Non-pigmented ciliary epithelial cell (primary cell): ENCODE measurements at places on chromosomes 4 and X.

DNA sequence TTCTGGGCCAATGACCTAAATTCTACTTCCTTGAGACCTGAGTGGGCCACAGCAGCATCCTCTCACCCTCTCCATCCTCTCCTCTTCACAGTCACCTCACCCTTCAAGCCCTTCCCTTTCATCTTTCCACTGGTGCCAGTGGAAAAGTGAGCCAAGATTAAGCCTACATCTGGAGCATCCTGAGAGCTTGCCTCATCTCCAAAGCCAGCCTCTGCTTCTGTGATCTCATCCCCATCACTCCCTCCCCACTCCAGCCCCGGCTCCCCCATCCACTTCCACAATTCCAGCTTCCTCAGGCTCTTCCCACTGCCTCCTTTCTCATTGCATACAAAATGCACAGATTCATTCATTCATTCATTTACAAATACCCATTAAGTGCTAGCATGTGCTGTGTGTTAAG is 10.1 kb upstream of the RASL11B start:
- DNase-seq, result no peak

DNA sequence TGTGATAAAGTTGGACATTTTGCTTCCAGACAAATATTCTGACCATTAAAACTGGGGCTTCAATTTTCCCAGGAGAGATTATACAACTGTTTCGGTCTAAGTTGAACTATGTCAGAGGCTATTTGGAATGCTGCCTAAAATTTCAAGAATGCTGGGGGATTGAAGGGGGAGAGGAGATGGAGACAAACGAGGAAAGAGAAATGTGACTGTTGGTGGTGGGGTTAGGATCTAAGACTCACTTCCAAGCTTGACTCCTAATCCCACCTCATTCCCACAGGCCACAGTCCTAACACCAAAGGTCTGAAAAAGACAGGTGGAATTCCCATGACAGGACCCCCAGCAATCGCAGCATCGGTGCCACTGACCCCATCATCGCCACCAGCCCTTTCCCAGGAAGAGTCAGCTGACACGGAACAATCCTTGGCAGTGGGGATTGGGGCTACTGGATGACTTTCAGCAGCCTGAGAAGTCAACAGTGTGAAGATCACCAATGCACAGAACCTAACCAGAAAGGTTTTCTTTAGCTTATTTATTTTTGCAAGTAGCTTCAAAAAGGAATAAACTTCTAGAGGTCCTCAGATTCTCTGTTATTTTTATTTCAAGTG is 74.0 kb upstream of the PRSS48 start:
- DNase-seq, result no peak

DNA sequence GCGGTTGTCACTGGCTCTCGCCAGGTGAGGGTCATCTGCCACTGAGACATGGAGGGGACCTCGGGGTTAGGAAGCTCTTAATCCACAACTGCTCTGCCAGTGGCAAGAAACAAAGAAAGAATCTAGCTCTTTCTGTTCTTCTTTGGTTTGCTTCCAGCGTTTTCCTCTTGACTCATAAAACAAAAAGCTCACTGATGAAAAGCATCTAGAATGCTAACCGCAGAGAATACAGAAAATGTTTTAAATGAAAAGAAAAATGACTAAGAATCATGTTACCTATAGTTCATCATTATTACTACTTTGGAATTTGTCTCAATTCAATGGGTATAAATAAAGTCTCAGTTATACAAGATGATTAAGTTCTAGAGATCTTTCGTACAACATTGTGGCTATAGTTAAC is 274.8 kb upstream of the TENM3 start:
- DNase-seq, result peak; percentile 27

DNA sequence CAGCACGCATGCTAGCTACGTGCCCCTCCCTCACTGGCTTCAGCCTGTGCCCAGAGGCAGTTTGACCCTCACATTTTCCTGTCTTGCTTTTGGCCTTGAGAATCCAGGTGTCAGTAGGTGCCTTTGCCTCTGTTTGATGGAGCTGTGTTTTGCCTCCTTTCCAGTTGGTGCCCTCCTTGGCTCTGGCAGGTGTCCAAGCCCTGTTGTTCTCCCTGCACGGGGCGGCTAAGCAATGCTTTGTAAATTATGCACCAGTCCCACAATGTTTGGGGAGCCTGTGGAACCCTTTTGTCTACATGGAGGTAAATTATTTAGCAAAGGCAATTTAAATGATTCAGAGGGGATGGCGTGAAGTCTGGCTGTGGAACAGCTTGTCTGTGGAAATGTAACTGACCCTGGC is 202.9 kb upstream of the BOD1L1 start:
- no peak for DNase-seq

DNA sequence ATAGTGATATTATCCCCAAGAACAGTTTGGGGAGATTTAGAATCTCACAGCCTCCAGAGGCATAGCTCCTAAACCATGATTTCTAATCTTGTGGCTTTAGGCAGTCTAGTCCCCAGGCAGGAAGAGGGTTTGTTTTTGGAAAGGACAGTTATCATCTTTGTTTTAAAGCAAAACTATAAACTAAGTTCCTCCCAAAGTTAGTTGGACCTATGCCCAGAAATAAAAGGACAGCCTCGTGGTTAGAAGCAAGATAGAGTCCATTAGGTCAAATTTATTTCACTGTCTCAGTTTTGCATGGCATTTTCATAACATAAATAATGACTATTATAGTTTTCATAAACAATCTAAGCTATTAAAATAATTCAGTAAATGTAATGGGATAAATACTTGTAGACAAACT is 120.5 kb downstream of the MAGEC2 start:
- no peak for DNase-seq

DNA sequence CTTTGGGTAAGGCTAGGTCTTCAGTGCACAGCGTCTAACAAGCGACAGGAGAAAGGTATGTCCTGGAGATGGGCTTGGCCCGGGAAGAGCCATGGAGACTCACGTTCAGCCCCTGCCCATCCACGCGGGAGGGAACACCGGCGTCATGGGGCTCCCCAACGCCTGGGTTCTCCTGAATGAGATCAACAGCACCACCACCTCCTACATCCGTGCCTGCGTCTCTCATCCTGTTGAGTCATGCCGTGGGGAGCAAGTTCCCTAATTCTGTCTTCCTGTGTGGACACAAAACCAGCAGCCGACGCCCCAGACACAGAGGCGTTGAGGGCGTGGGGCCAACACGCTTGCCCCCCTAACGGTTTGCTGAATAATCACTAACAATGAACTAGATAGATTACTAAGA is 20.1 kb upstream of the IL3RA start:
- no peak for DNase-seq

DNA sequence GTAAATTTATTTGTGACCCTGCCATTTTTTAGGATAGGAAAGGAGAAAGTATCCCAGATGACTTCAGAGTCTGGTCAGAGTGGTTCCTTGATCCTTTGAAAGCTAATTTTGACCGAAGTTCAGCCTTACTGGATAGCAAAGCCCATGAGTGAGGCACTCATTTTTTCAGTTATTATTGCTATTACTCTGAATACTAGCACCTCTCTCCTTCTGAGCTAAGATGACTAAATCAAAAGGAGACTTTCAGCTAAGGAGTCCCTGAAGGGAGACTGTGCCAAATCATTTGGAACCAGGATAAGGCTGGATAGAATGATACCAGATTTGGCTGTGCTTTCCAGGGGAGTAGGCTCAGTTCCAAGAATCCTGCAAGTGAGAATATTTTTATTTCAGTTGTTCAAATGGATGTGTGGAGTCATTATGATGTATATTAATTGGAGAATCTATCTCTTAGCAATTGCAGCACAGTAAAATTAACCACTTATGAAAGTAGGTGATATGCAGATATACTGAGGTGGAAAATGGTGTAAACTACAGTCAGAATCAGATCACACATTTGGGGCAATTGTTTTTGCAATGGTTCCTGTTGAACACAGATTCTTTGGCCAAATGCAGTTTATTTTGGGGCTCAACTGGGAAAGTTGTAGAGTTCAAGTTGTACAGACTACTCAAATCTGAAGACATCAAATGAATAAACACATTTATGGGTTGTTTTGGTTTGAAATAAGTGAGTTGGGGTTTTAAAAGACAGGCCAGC is 1.2 kb downstream of the P2RY10 start:
- DNase-seq, result no peak

DNA sequence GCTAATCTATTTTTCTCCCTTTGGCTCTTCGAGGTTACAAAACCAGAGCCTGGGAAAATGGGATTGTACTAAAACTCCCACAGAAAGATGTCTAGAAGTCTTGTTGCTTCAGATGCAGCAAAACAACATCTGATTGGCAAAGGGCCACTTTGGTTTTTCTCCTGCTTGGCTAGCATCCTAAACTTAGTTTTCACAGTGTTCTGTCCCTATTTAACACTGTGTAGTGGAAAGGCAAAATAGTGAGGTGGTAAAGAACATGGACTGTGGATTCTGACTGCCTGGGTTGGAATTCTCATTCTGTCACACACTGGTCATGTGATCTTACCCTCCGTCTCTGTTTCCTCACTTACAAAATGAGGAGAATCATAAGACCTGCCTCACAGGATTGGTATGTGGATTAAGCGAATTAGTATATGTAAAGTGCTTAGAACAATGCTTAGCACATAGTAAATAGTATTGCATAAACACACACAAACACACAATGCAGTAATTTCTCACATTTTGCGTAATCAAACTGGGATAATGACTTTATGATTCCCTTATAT is 23.5 kb downstream of the TIGD2 start:
- peak; percentile 76 for DNase-seq

DNA sequence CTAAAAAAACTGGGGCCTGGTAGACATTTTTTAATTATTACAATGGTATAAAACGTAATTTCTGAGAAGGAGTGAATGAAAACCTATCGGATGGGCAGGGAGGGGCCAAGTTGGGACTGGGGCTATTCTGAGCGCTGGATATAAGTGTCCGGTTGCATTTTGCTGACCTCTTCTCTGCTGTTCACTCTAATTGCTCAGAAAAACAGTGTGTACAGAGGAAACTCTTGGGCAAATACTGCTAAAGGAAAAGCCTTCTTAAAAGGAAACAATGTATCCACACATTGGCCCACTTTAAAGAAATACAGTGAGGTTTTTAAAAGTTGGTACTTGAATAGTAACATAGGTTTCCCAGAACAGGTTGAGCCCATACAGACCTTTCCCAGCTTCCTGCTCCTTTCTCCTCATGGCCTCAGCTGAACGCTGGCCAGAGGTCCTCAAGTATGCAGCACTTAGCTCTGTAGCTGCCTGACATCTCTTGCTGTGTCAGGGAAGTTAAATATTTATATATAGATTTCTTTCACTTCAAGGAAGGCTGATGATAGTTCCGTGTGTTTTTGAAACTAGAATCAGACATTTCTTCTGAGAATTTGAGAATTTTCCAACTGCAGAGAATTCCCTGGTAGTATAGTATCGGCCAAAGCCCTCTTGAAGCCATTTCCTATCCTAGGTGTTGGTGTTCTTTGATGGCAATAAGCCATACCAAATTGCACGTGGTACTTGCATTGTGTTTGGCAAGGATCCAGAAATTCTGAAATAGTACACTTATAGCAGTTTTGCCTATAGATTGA is 97.1 kb upstream of the SLC4A4 start:
- no peak for DNase-seq

DNA sequence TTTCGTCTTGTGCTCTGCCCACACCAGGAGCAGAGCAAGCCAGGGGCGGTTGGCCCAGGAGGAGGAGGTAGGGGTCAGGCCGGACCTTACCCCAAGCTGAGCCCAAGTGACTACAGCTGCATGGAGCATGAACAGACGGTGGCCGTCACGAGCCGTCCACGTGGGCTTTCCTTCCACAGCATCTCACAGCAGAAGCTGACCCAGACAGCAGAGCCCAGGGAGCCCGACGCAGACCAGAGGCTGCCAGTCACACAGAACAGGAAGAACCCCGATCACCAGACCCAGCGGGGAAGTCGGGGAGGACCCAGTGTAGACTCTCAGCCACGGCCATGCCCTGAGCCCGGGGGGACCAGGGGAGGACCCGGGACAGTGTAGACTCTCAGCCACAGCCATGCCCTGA is 58.0 kb downstream of the FAM53A start:
- no peak for DNase-seq

GRCh38 chr4:65805936-65806335 is 135.6 kb upstream of the EPHA5 start:
- no peak for DNase-seq

DNA sequence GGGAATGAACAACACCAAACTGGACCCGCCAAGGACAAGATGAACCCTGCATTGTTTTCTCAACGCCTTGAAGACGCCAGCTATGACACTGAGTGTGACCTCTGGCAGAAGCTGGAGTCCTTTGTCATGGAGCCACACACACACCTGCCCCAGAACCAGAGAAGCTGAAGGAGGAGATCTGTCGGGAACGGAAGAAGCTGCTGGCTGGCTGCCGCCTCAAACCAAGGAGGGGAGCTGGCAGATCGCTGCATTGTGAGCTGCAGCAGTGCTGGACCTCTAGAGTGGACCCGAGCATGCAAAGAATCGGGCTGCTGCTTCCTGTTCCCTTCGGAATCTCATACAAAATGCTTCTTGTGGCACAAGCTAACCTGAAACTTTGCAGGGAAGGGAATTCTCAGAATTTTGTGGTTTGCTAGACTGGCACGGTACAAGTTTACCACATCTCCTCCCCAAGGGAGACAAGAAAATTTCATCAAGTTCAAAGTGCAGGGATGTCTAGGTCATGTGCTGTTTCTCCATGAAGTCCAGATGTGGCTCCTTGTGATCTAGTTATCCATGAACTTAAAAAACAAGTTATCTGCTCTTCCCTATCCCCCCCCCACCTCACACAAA is 23.4 kb upstream of the GLRB start:
- DNase-seq, result no peak

DNA sequence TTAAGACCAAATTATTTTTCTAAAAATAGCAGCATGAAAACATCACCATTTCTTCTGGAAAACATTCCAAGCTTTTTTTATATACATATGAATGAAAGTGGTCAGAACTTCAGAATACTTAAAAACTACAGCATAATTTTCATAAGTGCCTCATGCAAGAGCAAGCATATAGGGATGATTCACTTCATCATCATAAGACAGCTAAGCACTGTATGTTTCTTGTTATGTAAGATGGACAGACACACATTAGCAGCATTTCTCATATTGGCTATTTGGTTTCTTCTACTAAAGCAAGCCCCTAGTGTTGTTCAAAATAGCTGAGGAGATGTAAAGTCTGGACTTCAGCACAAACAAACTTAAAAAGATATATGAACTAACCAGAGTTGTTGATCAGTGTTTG is 213.1 kb upstream of the NOCT start:
- no peak for DNase-seq

- DNase-seq, result peak; percentile 72
These were observed 478.0 kb downstream of the KCNIP4 start for GRCh38 chr4:21470535-21470934.

GRCh38 chr4:156788782-156789181 is 182.8 kb downstream of the PDGFC start:
- no peak for DNase-seq

GRCh38 chrX:43176686-43177085 is 398.7 kb upstream of the PPP1R2C start:
- no peak for DNase-seq

GRCh38 chr4:78652282-78652876 is 100.8 kb downstream of the ANXA3 start:
- DNase-seq, result no peak

GRCh38 chr4:102263024-102263787 is 82.1 kb downstream of the SLC39A8 start:
- DNase-seq, result no peak

- DNase-seq, result no peak
These were observed 1.5 kb upstream of the EIF4E start for GRCh38 chr4:98930311-98930865.

- DNase-seq, result no peak
These were observed 4.6 kb downstream of the SEC31A start for GRCh38 chr4:82886147-82886942.
